RKO (cell line): ENCODE measurements at places on chromosomes 6 and 20.

DNA sequence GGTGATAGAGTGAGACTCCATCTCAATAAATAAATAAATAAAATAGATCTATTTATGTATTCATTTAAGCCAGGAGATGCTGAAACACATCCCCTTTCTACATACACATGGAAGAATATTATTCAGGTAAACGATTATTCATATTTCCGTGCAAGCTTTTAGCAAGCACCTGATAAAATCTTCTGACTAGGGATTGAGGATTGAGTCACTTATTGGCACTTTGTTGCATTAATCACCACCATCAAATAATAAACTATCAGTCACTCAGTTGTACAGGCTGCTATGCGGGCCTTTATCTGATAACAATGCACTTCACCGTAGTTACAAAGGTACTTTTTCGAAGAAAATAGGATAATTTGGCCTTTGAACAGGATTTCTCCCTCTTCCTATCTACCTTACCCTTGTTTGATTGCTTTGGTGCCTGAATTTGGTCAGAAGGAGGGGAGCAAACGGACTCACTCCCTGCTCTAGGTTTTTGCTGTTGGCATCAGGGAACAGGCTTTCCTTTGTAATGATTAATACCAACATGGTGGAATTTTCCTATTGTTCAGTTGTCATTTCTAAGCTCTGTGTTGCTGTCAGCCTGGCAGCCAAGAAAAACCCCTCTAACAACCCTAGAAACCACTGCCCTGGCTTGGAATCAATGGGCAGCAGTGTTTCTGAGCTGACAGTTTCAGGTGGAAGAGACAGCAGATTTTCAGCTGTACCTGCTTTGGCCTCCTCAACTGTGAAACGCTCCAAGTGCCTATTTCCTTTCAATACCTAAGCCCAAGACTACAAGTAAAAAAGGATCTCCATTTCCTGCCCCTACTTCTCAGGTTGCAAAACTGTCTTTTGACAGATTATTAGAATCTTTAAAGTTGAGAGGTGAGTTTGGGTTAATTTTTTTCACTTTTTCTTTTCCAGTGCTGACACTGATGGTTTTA is 63.0 kb downstream of the MYB start:
- DNase-seq, result no peak

DNA sequence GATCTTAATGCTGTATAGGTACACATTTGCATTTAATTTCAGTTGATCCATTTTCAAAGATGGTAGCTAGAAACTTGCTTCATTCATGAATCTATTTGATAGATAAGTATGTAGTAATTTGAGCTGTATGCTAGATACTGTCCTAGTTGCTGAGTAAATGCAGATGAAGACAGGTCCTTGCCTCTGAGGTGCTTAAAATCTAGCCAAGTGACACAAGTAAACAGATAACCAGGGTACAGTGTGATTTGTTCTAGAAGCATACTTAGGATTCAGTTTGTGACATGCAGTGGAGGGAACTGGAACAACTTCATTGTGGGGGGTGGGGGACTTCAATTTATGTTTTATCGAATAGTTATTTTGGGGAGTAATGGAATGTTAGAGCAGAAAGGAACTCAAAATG is 9.2 kb downstream of the CHMP4B start:
- DNase-seq, result no peak

GRCh38 chr6:74447013-74447412 is 751.0 kb downstream of the CD109 start:
- DNase-seq, result no peak

- DNase-seq, result no peak
Measured at GRCh38 chr6:154440022-154440421, 70.5 kb downstream of the CNKSR3 start.

GRCh38 chr6:20655317-20655716 is 121.1 kb downstream of the CDKAL1 start:
- peak; percentile 12 for DNase-seq

DNA sequence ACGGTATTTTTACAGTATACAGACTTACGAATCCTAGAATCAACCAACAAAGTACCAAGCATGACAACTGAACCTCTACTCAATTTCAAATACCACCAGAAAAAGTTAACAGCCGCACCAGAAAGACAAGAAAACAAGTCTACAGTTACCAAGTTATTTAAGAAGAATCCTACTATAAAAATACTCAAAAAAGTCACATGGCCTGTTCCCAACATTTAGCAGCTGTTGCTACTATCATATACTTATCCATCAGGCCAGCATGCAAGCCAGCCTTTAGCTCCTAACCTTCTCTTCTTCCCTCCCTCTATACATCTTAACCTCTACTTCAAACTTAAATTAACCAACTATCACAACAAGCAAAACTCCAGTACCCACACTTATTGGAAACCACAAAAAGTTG is 1.9 kb downstream of the SYNCRIP start:
- DNase-seq, result peak; percentile 31
